ENCODE measurements at places on chromosomes 2 and 18. TPM values are rescaled to one million over a fixed set of nuclear protein-coding genes. Genes with fewer than 3 reads are reported as not detected.

Gene DNAJC5G
- total RNA-seq = not detected

Gene C2orf78
- not detected for total RNA-seq

Gene OTOS
- total RNA-seq = not detected

GRCh38 chr2:20448246-20448976 lies 1.5 kb downstream of the RHOB start:
- peak overlapping the region; percentile 96 for H3K27ac ChIP-seq
- peaks cover 19% of the 10 kb centered on the region for H3K4me1 ChIP-seq
- peak overlapping the region; percentile 95 for H3K4me3 ChIP-seq
- peak; percentile 26 for DNase-seq

Data from gastrocnemius medialis (tissue), 4 donors.